GDM1 (cell line): ENCODE measurements at places on chromosomes 12 and 14.

- DNase-seq: no peak
These were observed 916.4 kb downstream of the TMTC2 start for GRCh38 chr12:83603106-83603505.

GRCh38 chr14:102055181-102055901 is 31.5 kb downstream of the HSP90AA1 start:
- no peak for DNase-seq

DNA sequence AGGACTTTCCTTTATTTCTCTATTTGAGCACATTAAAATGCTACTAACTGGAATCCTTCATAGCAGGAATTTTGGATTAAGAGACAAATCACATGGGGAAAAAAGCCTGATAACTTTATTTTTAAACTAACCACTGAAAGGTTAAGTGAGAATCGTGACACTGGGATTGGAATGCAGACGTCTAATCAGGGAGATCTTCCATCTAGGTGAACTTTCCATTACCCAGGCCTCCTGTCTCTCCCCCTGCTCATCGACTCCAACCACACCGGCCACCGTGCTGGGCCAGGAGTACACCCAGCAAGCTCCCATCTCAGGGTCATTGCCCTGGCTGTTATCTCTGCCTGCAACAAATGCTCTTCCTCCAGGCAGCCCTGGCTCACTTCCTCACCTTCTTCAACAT is 19.0 kb downstream of the PTGER2 start:
- no peak for DNase-seq

GRCh38 chr14:80390906-80391305 is 179.6 kb upstream of the DIO2 start:
- no peak for DNase-seq

DNA sequence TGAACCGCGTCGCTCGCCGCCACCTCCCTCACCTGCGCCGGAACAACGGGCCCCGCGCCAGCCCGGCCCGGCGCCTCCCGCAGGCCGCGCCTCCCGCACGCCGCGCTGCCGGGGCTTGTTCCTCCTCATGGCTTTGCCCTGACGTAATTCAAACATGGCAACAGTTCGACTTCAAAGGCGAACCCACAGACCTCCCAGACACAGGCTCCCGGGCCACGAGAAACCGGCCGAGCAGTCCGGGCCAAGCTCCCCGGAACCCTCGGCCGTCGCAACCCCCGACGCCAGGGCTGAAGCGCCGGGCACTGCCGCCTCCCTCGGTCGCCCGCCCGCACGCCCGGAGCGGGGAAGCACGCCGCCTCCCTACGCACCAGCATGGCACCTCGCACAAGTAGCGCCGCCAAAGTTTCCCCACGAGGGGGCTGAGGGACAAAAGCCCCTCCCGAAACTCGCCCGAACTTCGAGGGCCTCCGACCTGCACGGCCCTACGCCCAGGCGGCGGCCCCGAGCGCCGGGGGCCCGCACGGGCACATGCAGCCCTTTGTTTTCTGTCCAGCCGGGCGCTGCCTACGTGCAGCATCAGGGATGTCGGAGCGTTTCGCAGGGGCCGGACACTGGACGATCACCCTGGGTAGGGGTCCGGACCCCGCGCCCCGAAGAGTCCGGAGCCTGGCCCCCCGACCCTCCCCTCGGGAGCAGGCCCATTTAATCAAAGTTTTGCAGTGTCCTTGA is 1.7 kb downstream of the SINHCAF start:
- peak; percentile 69 for DNase-seq

- DNase-seq: no peak
These were observed 3.4 kb downstream of the B4GALNT3 start for GRCh38 chr12:462936-463705.

DNA sequence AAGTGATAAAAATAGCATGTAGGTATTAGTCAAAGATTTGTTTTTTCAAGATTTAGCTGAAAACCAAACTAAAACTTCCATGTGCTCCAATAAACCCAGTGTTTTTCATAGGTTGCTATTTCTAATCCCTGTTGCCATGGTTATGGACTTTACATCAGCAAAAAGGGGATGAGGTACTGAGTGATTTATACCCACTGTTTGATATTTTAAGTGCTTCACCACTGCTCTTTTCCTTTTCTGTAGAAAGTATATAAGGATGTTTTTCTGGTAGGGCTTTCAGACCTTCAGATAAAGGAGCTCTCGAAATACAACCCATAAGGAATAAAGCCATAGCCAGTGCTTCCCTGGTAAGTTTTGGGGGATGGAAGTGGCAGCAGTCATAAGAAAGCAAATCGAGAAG is at the start of gene OTOGL:
Gene OTOGL (plus strand): TSS at position 279 of the 400 bp plus-strand sequence. CDS start 109,895 bp downstream, outside the sequence.
- DNase-seq: no peak

DNA sequence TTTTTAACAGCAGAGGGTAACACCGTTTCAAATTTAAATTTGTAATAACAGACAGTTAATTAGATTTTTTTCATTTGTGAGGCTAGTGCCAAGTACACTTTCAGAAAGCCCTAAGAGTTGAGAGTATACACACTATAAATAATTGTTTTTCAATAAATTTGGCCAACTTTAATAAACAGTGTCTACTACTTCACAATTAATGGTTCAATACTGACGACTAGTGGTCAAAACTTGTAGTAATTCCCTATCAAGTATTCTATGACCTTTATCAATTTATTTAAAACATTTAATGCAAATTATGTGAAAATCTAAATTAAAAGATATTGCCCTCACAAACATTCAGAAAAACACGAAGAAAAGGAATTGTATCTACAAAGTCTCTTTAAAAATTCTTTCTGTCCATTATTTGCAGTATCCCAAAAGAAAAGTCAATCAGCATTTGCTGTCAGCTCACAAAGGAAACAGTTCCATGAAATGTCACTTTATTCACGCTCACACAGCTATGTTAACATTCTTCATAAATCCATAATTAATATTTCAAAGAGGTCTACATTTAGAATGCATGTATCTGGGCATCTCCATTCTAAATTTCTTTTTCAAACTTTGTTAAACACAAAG is 91.2 kb downstream of the CEP128 start:
- no peak for DNase-seq

GRCh38 chr12:14828892-14829291 is 14.4 kb downstream of the ART4 start:
- no peak for DNase-seq

GRCh38 chr14:87252103-87252502 is 740.9 kb downstream of the GALC start:
- DNase-seq: no peak

DNA sequence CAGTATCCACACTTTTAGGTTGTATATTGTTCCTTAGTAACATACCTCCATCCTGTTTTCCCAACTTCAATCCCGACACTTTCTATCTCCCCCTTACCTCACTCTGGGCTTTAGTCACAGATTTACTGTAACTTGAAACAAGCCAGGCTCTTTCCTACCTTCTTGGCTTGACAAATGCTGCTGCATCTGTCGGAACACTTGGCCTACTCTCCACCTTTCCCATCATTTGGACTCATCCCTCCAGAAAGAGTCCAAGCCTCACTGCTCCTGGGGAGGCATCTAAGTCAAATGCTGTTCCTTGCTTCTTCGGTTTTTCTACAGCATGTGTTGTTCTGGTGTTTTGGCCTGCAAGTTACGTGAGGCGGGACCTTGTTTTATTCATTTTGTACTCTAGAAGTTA is 142.4 kb downstream of the DACT1 start:
- DNase-seq: no peak

DNA sequence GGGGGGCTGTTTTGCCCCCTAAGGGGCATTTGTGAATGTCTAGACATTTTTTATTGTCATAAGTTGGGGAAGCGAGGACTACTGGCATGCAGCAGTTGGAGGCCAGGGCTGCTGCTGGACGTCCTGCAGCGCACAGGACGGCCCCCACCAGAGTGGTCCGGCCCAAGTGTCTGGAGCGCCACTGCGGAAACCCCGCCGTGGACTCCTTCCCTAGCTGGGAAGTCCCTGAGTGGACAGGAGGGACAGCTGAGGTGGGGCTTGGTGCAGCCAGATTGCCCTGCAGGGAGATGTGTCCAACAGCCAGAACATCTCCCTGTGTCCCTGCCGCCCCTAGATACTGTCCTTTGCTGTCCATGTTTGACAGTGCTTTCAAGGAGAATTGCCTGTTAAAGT is 5.5 kb downstream of the CKB start:
- DNase-seq: no peak

DNA sequence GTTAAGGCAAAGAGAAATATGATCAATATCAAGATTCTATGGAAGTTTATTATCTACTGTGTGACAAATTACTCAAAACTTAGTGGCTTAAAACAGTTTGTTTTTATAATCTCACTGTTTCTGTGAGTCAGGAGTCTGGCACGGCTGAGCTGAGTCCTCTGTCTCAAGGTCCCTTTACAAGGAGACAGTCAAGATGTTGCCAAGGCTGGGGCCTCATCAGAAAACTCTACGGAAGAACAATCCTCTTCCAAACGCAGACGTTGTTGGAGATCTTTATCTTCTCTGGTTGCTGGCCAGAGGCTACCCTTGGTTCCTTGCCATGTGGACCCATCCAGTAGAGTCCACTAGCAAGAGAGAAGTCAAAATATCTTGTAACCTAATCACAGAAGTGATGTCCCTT is 100.6 kb upstream of the CCND2 start:
- no peak for DNase-seq

- no peak for DNase-seq
These were observed 60.7 kb upstream of the PYGL start for GRCh38 chr14:51004801-51005526.

- no peak for DNase-seq
These were observed 4.9 kb upstream of the WIF1 start for GRCh38 chr12:65125975-65126374.

GRCh38 chr12:69898236-69898635 is 73.2 kb downstream of the MYRFL start:
- no peak for DNase-seq

DNA sequence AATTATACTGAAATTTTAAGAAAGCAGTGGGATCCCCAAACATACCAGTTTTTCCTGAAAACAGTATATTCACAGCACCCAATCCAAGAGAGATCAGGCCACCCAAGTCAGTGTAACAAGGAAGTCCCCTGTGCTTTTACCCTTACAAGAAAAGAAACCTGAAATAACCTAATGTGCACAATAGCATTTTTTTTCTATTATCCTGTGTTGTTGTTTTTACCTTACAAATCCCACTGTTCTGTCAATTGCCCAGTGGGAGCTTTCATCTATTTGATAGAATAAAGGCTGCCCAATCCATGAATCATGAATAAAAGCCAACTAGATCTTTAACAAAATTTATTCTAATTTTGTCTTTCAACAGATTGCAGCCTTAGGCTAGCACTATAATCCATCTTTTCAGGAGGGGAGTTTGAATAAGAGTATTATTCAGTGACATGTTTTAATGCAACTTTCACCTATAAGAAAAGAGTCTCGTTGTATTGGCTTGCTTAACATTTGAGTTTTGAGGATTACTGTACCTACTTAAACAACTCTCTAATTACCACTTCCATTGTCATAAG is 457.4 kb downstream of the TRHDE start:
- DNase-seq: no peak

- no peak for DNase-seq
These were observed 112.0 kb downstream of the SLC5A8 start for GRCh38 chr12:101097829-101098580.

- no peak for DNase-seq
These were observed 287.3 kb downstream of the MED13L start for GRCh38 chr12:115990241-115990640.

DNA sequence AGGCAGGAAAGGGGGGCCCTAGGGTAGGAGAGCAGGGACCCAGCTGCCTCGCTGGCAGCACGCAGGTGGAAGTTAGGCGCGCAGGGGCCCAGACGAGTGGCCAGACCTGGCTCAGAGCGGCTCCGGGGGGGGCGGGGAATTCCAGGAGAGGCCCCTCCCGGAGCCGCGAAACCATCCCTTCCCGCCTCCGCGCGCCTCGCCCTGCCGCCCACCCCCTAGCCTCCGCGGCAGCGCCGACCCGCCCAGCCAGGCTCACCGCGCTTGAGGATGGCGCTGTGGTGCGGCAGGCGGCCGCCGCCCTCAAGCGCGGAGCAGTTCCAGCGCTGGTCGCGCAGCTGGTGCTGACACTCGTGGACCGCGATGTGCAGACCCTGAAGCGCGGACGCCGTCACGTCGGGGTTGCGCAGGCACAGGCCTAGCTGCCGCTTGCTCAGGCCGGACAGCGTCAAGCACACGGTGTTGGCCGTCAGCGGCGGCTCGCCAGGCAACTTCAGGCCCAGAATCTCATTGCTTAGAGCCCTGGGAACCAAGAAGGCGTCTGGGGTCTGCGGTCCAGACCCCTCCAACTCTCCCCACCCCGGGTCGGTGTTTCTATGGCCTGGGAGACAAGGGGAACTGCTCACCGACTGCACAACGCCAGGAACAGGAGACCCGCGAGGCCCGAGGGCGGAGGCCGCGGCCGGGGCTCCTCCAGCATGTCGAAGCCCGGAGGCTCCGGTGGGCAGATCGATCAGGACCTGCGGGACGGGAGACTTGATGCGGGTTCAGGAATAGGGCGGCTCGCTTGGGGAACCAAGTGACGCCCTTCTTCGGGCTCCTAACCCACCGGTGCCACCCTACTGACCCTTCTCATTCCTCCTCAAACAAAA is 1.5 kb downstream of the WNT10B start:
- no peak for DNase-seq

DNA sequence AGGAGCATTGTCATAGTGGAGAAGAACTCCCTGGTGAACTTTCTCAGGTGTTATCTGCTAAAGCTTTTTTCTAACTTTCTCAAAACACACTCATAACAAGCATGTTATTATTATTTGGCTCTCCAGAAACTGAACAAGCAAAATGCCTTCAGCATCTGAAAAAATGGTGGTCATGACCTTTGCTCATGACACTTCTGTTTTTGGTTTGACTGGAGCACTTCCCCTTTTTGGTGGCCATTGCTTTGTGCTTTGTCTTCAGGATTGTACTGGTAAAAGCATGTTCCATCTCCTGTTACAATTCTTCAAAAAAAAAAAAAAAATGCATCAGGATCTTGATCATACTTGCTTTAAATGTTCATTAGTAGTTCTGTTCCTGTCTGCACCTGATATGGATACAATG is 1241.6 kb upstream of the USP15 start:
- no peak for DNase-seq

GRCh38 chr14:101289230-101289690 is 272.0 kb upstream of the DIO3 start:
- DNase-seq: no peak

DNA sequence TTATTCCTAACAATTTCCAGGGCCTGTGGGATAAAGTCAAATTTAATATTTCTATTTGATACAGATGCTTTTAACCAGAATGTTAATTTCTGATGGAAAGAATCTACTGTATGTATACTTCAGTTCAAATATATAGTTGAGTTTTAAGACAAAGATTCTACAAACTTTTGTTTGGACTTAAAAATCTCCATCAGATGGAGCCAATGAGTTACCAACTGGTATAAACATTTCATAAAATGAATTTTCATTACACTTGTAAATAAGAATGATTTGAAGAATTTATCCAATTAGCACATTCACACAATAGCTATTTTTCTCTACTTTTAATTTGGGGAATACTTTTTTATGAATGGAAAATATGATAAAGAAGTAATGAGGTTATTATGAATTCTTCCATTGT is 425.2 kb upstream of the MIS18BP1 start:
- DNase-seq: no peak

GRCh38 chr14:33796356-33796755 is 154.5 kb downstream of the EGLN3 start:
- DNase-seq: no peak
